ENCODE measurements at places on chromosomes 1 and 21. TPM values are rescaled to one million over a fixed set of nuclear protein-coding genes. Genes with fewer than 3 reads are reported as not detected.

DNA sequence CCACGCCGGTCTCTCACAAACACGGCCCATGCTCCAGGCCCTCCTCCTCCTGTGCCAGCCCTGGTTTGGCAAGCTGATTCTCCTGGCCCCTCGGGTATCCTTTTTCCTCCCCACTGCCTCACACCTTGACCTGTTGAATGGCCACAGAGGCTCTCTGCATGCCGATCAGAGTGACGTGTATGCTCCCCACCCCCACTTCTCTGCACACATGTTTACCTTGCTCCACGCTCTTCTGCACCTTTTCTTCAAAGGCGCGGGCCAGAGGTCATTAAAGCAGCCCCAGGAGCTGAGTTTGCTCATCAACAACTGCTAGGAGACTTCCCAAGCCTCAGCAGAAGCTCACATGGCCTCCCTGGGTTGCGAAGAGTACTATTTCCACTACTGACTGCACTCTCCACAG lies 139.3 kb upstream of the EDN2 start:
- no peak for DNase-seq

- no peak for DNase-seq
Measured at GRCh38 chr1:223228931-223229528, 86.0 kb upstream of the TLR5 start.

GRCh38 chr1:118692143-118692542 lies 296.0 kb downstream of the TBX15 start:
- DNase-seq = no peak

GRCh38 chr1:29451368-29451892 lies 215.1 kb downstream of the PTPRU start:
- DNase-seq = no peak

GRCh38 chr1:112956544-112957132 lies 642 bp upstream of the SLC16A1 start:
- peak; percentile 21 for DNase-seq

The NMNAT2 gene
- total RNA-seq = not detected

GRCh38 chr1:171985639-171986038 lies 144.3 kb downstream of the DNM3 start:
- no peak for DNase-seq

GRCh38 chr21:35222021-35222420 lies 172.9 kb upstream of the RUNX1 start:
- no peak for DNase-seq

The LRRC39 gene
- total RNA-seq = 2.8 TPM

All from upper lobe of left lung (tissue), 6 donors.